ENCODE measurements at places on chromosomes 6 and 20.

- DNase-seq: no peak
These were observed 473.6 kb upstream of the AGPAT4 start for GRCh38 chr6:161747506-161747905.

- no peak for DNase-seq
These were observed 21.5 kb upstream of the TMEM30A start for GRCh38 chr6:75306064-75306463.

DNA sequence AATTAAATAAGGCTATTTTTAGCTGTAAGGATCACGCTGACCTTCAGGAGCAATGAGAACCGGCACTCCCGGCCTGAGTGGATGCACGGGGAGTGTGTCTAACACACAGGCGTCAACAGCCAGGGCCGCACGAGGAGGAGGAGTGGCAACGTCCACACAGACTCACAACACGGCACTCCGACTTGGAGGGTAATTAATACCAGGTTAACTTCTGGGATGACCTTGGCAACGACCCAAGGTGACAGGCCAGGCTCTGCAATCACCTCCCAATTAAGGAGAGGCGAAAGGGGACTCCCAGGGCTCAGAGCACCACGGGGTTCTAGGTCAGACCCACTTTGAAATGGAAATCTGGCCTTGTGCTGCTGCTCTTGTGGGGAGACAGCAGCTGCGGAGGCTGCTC lies 84.0 kb downstream of the RAMACL start:
- DNase-seq: no peak

GRCh38 chr6:5866547-5867051 lies 140.1 kb downstream of the NRN1 start:
- DNase-seq: no peak

DNA sequence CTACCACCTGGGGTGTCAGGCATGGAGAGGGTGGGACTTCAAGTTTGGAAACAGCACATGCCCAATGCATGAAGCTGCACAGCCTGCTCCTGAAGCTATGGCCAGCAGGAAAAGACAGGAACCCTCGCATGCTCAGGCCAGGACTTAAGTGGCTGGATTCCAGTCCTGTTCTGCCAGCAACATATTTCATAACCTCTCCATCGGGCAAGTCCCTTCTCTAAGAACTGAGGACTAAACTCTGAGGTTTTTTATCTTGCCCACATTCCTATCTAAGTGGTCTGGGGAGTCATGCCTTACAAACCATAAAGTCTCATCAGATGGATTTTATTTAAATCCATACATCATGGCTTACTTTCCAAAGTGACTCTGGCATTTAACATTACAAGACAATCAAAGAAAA lies 27.5 kb upstream of the AGPAT4 start:
- DNase-seq: no peak

DNA sequence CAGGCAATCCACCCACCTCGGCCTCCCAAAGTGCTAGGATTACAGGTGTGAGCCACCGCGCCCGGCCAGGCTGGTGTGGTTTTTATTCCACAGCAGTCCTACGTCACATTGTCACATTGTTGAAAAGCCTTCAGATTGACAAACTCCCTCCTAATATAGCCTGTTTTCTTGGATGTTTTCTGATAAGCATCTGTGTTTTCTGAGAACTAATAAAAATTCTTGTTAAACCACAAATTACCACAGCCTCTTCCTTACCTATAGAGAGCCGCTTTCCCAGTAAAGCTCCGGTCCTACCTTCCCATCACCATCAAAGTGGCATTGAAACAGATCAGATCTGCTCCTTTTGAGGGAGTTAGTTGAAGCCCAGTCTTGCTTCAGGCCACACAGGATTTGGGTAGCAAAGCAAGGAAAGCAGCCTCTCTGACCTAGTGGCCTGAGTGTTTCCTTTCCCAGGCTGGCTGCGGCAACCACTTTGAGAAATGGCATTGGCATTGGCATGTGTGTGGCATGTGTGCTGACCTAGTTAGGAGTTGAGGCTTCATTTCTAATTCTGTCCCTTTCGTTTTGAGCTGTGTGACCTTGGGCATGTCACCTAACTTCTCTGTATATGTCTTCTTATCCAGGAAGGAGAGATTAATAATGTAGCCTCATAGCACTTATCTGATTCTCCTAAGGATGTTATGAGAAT lies 1.7 kb upstream of the PKIG start:
- no peak for DNase-seq

- DNase-seq: no peak
These were observed 125.8 kb upstream of the NXT1 start for GRCh38 chr20:23224806-23225205.

DNA sequence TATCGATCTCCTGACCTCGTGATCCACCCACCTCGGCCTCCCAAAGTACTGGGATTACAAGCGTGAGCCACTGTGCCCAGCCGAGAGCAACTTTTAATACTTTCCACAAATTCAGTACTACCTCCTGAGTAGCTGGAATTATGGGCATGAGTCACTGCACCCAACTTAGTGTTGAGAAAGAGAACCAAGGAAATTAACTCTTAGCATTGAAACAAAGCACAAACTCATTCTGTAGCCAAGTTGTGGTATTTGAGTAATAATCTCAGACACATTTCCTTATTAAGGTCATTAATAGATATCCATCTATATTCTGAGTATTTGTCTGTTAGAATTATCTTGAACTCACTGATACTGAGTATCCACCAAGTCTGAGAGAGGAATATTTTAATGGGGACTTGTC lies 14.3 kb upstream of the ELOVL2 start:
- DNase-seq: no peak

DNA sequence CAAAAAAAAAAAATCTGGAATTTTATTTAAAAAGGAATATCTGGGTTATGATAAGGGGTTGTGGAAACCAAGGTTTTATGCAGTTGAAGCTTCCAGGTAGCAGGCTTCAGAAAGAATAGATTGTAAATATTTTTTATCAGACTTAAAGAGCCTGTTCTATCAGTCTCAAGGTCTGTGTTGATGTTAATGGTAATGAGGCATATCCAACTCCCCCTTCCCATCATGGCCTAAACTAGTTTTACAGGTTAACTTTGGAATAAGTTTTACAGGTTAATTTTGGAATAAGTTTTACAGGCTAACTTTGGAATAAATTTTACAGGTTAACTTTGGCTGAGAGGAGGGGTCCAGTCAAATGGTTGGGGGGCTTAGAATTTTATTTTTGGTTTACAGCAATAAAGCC lies 92.4 kb downstream of the CD24 start:
- DNase-seq: no peak

DNA sequence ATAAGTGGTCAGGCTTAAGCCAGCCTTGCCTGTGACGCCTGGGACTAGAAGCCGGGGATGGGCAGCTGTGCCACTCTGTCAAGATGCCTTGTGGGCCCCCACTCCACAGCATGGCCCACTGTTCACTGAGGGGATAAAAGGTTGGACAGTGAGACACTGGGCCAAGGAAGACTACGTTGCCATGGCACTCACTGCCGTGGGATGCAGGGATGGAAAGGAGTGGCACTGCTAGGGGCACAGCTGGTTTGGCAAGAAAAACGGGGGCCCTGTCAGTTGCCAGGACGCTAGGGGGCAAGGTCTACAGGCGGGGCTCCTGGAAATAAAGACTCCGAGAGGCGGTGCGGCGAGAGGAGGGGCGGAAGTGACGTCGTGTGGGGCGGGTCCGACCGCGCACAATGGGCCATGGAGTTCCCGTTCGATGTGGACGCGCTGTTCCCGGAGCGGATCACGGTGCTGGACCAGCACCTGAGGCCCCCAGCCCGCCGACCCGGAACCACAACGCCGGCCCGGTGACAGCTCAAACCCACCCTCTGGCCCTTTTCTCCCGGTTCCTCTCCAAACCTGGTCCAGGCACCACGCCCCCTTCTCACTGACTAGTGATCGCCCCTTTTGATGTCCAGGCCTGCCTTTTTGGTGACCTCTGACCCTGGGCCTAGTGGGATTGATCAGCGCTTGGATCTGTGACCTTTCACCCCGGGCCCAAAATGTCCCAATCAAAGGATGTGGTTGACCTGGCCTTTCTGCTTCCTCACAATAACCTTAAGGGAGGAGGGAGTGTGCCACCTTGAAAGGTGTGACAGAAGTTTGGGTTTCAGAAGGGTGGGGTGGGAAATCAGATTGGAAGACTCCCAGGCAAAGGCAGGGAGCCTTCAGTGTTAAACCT lies at the start of gene ATAT1:
TSS of gene ATAT1 (plus strand) at position 391 of the 883 bp plus-strand sequence.
- DNase-seq: peak; percentile 93

DNA sequence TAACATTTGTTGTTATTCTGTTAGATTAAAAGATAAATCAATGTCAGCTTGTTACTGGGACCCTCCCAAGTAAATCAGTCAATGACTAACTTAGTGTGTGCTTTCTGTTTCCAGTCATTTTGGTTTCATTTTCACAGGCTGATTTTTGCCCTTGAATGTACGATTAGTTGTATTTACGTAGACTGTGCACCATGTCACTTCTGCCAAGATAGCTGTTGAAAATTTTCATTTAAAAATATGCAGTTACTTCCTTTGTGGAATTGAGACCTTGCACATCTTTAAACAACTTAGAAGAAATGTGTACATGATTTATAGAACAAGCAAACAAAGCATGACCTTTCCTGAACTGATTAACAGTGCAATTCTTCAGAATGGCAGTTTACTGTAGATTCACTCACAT lies 944.8 kb upstream of the CITED2 start:
- DNase-seq: no peak

DNA sequence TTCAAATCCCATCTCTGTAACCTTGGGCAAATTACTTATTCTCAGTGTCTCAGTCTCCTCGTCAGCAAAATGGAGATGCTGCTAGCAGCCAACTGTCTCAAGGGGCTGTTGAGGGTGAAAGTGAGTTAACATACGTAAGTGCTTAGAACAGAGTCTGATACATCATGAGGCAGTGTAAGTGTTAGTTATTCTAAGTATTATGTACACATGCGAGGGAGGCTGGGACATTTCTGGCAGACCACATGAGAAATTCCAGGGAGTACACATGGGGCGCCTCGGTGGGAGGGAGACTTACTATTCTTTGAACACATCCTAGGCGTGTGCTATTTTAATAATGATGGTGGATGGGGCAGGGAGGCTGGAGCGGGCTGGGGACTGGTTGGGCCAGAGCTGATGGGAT lies 99.1 kb downstream of the DLGAP4 start:
- DNase-seq: no peak

DNA sequence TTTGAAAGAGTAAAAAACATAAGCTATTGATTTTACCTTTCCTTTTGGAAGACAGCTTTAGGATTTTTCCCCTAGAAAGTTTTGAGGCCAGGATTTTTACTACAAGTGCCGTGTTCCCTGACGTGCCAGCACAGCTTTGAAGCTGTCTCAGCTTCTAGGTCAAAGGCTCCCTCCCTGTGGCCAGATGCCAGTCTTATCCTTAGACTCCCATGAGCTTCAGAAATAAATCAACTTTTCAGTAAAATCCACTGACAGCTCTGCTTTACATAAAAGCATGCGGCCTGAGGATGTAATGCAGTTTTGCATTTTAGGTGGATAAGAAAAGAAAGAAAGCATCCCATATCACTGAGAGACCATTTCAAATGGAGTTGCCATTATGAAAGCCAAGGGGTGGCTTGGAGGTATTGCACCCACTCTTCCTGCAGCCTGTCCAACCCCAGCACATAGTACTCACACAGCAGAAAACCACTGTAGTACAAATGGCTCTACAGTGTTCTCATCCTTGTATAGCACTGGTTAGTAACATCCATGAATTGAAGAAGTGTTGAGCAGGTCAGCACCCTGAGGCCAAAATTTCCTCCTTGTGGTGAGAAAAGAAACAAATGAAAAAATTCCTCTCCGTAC lies 15.2 kb upstream of the ATXN1 start:
- DNase-seq: no peak

GRCh38 chr6:119986934-119987549 lies 637.5 kb upstream of the MAN1A1 start:
- no peak for DNase-seq

DNA sequence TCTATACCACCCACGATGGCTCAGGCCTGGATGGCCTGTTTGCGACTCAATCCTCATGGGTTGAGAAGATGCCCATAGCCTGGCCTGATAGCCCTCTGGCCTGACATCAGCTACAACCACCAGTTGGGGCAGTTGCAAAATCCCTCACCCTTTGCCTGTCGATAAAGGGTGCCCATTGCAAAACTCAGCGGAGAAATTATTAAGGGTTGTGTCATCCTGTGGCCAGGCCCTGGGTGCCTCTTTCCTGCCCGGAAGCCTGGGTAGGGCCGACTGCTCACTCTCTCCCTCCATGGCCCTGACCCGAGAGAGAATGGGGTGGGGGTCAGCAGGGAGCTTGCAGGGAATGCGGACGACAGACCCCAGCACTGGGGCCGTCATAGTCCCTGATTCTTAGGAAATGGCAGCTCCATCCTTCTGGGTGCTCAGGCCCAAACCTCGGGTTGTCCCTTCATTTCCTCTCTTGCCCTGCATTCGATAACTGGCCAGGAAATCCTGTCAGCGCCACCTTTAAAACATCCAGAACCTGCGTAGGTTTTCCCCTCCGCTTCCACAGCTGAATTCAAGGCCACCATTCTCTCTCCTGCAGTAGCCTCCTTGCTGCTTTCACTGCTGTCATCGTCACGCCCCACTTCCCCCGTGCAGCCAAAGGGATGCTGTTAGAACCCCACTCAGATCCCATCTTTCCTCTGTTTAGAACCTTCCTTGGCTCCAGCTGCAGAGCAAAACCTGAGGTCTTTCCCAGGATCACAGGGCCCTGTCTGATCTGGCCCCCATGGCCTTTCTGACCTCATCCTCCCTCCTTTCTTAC lies 31.1 kb downstream of the CEBPB start:
- no peak for DNase-seq

GRCh38 chr6:106161311-106161874 lies 75.3 kb downstream of the PRDM1 start:
- DNase-seq: no peak

DNA sequence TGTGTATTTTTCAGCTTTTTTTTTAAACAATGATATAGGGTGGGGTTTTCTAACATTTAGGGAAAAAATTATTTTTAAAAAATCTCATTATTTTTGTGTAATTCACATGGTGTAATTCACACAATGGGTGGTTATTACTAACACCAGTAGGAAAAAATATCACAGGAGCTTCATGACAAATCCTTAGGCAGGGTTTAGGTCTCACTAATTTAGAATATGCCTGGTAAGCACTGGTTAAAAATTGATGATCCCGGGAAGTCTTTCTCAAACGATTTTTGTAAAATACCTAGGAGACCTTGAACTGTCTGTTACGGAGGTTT lies 29.5 kb upstream of the ZNF217 start:
- no peak for DNase-seq

DNA sequence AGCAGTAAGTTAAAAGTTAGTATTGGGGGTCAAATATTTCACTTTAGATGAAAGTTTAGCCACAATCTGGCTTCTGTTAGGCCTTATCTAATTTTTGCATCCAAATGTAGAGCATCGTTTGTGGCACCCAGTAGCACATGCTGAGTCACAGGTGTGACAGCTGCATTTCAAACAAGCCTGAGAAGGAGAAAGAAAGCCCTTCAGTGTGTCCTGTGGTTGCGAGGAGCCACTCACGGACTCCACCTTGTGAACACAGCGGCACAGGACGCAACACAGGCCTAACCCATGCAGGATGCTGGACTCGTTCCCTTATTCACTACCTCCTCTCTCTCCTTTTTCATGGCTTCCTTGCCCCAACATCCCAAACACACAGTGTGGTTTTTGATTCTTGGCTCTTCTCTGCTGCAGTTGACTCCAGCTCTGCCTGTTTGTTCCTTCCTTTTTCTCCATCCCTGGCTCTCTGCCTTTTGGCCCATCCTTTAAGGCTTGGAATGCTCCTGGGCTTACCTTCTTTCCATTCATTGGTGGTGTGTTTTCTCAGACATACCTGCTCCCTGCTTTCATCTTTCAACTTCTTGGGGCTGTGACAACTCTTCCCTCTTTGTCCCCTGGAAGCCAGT lies 124.2 kb downstream of the SLC16A10 start:
- no peak for DNase-seq
